ENCODE measurements at places on chromosomes 12 and 14.

DNA sequence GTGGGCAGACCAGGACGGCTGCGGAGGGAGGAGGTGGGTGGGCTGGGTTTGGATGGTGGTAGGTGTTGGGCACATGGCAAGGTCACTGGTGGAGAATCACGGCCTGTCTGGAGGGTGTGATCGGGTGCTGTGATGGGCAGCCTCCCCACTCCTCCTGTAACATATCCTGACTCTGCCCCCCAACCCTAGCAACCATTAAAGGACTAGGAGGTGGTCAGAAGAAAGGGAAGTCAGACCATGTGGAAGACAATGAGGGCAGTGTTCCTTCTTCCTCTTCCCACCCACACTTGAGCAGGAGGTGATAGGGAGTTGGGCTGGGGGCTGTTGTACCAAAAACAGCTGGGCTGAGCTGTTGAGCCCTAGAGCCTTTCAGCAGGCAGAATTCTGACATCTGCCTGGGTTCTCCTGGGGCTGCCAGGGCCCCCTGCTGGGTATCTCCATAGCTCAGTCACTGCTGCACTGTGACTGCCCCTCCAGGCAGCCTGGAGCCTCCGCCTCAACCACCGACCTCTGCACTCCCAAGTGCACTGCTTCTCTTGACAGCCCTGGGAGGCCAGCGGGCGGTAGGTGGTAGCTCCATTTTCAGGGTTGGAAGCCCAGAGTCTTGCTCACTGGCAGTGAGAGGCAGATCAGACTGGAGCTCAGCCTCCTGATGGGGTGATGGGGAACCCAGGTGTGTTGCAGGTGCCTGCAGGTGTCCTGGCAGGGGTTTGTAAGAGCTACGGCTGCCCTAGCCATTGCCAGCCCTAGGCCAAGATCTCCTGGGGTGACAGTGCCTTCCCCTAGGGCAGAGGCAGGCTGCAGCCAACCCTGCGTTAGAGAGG lies 15.4 kb downstream of the VASH1 start:
- no peak for DNase-seq

- DNase-seq, result no peak
These were observed 2.2 kb downstream of the PDZRN4 start for GRCh38 chr12:41190338-41190737.

DNA sequence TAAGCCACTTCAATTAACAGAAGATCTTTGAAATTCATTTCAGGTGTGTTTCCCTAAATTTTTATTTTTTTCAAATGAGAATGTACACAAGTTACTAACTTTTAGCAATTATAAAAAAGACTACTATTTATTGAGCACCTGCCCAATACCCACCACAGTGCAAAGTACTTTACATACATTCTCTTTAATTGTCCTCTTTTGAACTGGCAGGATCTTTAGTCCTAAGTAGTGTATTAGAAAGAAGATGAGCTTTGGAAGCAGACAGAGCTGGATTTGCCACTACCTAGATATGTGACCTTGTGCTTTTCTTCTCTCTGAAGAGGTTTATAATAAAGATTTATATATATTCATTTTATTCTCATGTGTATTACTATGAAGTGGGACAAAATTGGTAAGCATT lies 63.7 kb downstream of the TMEM117 start:
- DNase-seq, result no peak

- no peak for DNase-seq
These were observed 44.0 kb downstream of the EID3 start for GRCh38 chr12:104347374-104348075.

- no peak for DNase-seq
These were observed 36.7 kb upstream of the RMST start for GRCh38 chr12:97425802-97426491.

GRCh38 chr12:39173726-39174125 lies 268.3 kb upstream of the CPNE8 start:
- no peak for DNase-seq

DNA sequence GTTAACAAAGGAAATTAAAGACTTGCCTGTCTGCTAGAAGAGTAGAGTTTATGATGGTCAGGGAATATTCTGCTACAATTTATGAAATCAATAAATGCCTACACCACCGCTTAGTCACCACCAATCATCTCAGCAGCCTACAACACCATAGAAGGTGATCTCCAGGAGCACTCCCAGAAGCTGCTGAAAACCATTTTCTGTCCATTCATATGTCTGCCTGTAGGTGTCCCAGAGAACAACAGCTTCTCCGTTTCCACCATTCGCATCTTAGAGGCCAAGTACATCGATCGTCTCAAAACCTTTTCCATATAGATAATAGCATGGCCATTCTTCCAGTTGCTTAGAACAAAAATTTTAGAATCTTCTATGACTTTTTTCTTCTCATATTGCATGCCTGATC lies 303.4 kb downstream of the KCNC2 start:
- no peak for DNase-seq

DNA sequence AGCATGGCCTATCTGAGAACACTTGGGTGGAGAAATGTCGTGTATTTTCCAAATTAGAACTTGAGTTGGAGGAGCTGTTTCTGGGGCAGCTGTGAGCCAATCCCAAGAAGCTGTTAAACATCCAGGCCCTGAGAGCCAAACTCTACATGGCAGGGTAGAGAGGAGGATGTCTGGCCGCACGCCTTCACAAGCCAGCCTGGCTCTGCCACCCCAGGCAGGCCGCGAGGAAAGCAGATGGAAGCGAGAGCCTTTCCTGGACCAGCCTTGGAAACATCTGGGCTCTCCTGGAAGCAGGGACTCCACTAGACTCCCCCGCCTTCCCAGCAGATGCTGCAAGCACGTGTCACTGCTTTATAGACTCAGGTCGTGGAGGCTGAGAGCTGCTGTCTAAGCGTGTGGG lies 312.8 kb upstream of the FKBP4 start:
- no peak for DNase-seq

GRCh38 chr14:88660056-88660455 lies 97.2 kb downstream of the ZC3H14 start:
- no peak for DNase-seq

DNA sequence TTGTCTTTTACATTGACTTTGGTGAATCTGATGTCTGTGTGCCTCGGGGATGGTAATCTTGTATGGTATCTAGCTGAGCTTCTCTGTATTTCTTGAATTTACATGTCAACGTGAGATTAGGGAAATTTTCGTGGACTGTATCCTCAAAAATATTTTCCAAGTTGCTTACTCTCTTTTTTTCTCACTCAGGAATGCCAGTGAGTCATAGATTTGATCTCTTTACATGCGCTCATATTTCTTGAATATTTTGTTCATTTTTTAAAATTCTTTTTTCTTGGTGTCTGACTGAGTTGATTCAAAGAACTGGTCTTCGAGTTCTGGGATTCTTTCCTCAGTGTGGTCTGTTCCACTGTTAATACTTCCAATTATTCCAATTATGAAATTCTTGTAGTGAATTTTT lies 207.7 kb downstream of the RAD51B start:
- no peak for DNase-seq

DNA sequence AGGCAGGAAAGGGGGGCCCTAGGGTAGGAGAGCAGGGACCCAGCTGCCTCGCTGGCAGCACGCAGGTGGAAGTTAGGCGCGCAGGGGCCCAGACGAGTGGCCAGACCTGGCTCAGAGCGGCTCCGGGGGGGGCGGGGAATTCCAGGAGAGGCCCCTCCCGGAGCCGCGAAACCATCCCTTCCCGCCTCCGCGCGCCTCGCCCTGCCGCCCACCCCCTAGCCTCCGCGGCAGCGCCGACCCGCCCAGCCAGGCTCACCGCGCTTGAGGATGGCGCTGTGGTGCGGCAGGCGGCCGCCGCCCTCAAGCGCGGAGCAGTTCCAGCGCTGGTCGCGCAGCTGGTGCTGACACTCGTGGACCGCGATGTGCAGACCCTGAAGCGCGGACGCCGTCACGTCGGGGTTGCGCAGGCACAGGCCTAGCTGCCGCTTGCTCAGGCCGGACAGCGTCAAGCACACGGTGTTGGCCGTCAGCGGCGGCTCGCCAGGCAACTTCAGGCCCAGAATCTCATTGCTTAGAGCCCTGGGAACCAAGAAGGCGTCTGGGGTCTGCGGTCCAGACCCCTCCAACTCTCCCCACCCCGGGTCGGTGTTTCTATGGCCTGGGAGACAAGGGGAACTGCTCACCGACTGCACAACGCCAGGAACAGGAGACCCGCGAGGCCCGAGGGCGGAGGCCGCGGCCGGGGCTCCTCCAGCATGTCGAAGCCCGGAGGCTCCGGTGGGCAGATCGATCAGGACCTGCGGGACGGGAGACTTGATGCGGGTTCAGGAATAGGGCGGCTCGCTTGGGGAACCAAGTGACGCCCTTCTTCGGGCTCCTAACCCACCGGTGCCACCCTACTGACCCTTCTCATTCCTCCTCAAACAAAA lies 1.5 kb downstream of the WNT10B start:
- DNase-seq, result no peak
